ENCODE measurements at places on chromosomes 6 and 20.

DNA sequence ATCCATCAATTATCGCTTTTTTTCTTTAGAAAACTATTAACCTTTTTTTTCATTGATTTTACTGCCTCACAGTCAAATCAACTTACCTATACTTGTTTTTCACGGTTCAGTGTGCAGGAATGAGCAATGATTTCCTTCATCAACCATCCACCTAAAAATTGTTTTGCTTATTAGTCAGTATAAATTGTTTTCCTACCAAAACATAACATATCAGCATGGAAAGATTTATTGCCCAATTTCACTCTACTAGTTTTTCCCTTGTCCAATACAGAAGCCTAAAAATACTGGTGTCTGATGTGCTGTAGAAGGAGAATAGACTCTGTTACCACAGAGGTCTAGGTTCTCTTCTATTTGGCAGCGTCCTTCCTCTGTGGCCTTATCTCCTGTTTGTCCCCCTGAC is 558.2 kb upstream of the CITED2 start:
- no peaks in the 10 kb centered on the region for H3K4me1 ChIP-seq
- no peaks in the 10 kb centered on the region for H3K27me3 ChIP-seq
- no peak overlapping the region for H3K27ac ChIP-seq
- no peak overlapping the region for H3K4me3 ChIP-seq

- H3K36me3 ChIP-seq = peaks cover 93% of the 10 kb centered on the region
- no peak for DNase-seq
- no peaks in the 10 kb centered on the region for H3K27me3 ChIP-seq
- H3K4me1 ChIP-seq = peaks cover 34% of the 10 kb centered on the region
- no peak overlapping the region for H3K4me3 ChIP-seq
These were observed 122.3 kb downstream of the PREX1 start for GRCh38 chr20:48705240-48706115.

- H3K4me3 ChIP-seq = no peak overlapping the region
- H3K27ac ChIP-seq = no peak overlapping the region
- no peaks in the 10 kb centered on the region for H3K27me3 ChIP-seq
- no peaks in the 10 kb centered on the region for H3K4me1 ChIP-seq
These were observed 369.4 kb upstream of the IMPG1 start for GRCh38 chr6:76441875-76442274.

DNA sequence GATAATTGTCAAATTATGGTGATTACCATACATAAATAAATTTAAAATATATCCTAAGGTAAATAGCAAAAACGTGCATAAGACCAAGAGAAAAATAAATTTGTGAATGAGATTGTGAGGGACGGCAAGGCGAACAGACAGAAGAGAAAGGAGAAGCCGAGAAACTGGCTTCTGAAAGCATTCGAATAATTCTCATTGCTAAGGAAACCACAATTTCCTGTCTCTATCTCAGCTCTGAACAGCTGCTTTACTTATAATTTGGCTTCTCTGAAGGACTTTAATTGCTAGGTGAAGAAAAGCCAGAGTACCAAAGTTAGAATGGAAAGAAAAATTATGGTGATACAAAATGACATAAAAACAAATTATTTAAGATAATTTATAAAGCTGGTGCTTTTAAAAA is 79.0 kb upstream of the RGS17 start:
- no peaks in the 10 kb centered on the region for H3K36me3 ChIP-seq
- H3K27ac ChIP-seq = no peak overlapping the region
- H3K27me3 ChIP-seq = no peaks in the 10 kb centered on the region
- H3K4me3 ChIP-seq = no peak overlapping the region
- no peaks in the 10 kb centered on the region for H3K4me1 ChIP-seq

- no peak for DNase-seq
- peaks cover 39% of the 10 kb centered on the region for H3K27me3 ChIP-seq
- H3K36me3 ChIP-seq = no peaks in the 10 kb centered on the region
- H3K27ac ChIP-seq = no peak overlapping the region
- no peak overlapping the region for H3K4me3 ChIP-seq
- no peaks in the 10 kb centered on the region for H3K4me1 ChIP-seq
These were observed 100.7 kb downstream of the ANKRD60 start for GRCh38 chr20:58127701-58128111.

- no peak overlapping the region for H3K4me3 ChIP-seq
- no peaks in the 10 kb centered on the region for H3K4me1 ChIP-seq
- no peak overlapping the region for H3K27ac ChIP-seq
- H3K27me3 ChIP-seq = no peaks in the 10 kb centered on the region
- H3K36me3 ChIP-seq = no peaks in the 10 kb centered on the region
These were observed 33.1 kb upstream of the LCA5 start for GRCh38 chr6:79570129-79571029.

- no peak for DNase-seq
- H3K27ac ChIP-seq = no peak overlapping the region
- H3K4me1 ChIP-seq = no peaks in the 10 kb centered on the region
- H3K27me3 ChIP-seq = no peaks in the 10 kb centered on the region
These were observed 55.7 kb downstream of the PPP1R14C start for GRCh38 chr6:150198532-150198931.

- H3K27me3 ChIP-seq = no peaks in the 10 kb centered on the region
- H3K4me1 ChIP-seq = peaks cover 14% of the 10 kb centered on the region
- DNase-seq = no peak
- no peak overlapping the region for H3K4me3 ChIP-seq
- peaks cover 7% of the 10 kb centered on the region for H3K36me3 ChIP-seq
These were observed 4.6 kb downstream of the SAMD3 start for GRCh38 chr6:130218134-130218533.

All from CD4-positive, alpha-beta T cell (primary cell).